SK-MEL-5 (cell line): ENCODE measurements at places on chromosomes 6 and 20. TPM values are rescaled to one million over a fixed set of nuclear protein-coding genes. Genes with fewer than 3 reads are reported as not detected.

GRCh38 chr6:16397623-16398022 lies 159.2 kb downstream of the GMPR start:
- no peak for DNase-seq

DNA sequence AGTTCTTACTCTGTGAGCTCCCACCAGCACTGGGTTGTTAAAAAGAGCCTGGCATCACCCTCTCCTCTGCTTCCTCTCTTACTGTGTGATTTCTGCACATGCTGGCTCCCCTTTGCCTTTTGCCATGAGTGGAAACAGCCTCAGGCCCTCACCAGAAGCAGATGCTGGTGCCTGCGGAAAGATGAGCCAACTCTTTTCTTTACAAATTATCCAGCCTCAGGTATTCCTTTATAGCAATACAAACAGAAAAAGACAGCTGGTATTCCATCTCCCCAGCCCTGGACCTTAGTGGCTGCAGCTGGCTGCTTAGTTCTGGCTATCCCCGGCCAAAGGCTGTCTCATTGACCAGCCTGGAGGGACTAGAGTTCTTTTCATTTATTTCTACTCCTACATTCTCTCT lies 129.1 kb downstream of the IMPG1 start:
- no peak for DNase-seq

- DNase-seq = no peak
Observed at GRCh38 chr20:24685736-24686135, 216.3 kb downstream of the SYNDIG1 start.

- DNase-seq = no peak
Observed at GRCh38 chr20:41224281-41224680, 86.9 kb downstream of the PLCG1 start.

- DNase-seq = no peak
Observed at GRCh38 chr20:39538317-39538716, 576.2 kb downstream of the DHX35 start.

DNA sequence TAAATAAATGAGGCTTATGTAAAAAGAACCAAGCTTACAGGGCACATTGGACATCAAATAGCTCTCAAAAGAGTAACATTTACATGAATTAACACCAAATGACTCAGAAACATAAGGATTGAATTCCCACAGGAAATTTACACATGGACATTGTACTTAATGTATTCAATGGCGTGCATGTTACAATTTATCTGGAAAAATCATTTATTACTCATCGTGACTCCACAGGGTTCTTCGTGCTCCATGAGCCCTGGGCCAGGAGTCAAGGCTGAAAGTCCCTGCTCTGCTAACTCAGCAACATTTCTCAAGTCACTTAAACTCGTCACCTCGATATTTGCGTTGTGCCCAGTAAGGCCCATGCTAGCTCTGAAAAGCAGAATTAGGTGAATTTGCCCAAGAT lies 158.5 kb downstream of the PHACTR1 start:
- no peak for DNase-seq

DNA sequence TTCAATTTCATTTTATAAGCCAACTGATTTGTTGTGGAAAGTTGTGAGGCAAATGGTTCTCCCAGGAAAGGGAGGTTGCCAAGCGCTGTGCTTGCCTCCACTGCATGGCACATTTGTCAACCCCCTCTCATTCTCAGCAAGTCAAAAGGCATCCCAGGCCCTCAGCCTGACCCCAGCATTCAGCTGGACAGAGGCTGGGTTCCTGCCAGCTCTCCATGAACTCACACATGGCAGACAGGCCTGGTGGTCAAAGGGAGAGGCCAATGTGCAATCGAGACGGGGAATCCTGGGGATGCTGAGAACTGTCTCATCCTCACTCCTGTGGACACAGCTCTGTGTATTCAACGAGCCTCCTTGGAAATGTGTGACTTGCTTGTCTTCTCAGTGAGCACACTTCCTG lies 106.0 kb upstream of the CDH4 start:
- DNase-seq = no peak

DNA sequence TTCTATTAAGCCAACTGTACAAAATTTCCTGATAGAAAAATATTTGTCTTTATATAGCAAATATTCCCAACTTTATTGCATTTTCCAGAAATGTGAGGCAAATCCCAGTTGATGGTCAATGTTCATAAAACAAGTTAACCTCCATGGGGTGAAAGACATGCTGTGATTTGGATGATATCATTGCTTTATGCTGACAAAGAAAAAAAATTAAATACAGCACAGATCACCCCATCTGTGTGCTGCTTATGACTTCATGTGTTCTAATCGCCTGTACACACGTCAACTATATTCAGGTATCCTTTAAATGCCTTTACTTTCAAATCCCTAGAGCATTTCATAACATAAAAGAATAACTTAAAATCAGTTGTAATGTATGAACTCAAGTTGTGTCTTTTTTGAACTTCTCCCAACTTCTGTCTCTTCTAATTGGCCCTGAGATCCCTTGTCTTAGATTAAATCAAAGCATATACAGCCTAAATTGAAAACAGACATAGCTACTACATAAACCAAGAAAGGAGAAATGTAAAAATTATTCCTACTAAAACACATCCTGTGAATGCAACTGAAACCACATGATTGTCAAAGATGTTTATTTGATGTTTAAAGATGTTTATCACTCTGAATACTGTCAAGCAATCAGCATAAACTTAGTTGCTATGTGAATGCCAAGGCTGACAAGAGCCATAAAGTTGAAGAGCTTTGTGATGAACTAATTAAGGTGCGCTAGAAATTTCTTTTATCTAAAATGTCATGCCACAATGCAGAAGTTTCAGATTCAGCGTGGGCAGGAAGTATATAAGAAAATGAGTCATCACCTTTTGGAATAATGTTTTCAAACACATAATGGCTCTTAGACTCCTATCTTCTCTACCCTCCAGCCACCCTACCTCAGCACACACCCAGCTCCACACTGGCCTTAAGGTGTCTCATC lies 68.7 kb downstream of the FILIP1 start:
- no peak for DNase-seq

DNA sequence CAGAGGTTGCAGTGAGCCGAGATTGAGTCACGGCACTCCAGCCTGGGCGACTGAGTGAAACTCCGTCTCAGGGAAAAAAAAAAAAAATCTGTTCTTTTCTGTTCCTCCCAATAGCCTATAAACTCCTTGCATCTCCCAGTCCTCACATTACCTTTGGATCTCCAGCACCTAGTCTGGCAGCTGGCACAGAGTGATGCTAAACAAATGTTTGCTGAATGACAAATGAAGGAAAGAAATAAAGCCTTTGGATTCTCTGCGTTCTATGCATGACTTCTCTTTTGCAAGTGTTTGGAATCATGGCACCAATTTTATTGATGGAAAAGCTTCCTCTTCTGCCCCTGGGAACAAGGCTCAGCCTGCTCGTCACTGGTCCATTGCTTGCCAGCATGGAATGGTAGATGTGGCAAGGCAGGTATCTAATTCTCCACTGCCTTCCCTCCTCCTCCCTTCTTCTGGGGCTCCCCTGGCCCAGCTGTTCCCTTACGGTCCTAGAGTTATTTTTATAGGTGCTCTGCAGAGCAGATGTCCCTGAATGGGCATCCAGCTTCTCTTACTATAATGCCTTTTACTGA lies 53.6 kb upstream of the FYN start:
- DNase-seq = no peak

DNA sequence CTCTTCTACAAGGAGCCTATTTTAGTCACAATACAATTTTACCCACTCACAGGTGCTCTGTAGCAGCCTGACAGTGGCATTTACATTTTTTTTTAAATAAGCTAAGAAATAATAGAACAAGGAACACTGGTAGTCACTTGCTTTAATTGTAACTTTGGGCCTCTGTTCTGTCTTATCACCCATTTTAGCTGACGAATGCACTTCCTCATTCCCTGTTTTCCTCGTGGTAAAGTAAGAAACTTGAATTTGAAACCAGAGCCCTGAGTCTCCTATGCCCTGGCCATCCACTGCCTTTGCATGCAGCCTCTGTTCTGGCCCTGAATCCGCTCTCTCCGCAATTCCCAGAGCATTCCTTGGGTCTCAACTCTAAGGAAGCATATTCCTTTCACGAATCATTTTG lies 550.6 kb downstream of the PTPRT start:
- no peak for DNase-seq

- no peak for DNase-seq
Observed at GRCh38 chr20:47454298-47455132, 47.2 kb upstream of the NCOA3 start.

- peak; percentile 60 for DNase-seq
Observed at GRCh38 chr6:127641905-127642304, 64.9 kb downstream of the C6orf58 start.

- DNase-seq = no peak
Observed at GRCh38 chr20:46034039-46034438, 5.0 kb downstream of the SLC12A5 start.

DNA sequence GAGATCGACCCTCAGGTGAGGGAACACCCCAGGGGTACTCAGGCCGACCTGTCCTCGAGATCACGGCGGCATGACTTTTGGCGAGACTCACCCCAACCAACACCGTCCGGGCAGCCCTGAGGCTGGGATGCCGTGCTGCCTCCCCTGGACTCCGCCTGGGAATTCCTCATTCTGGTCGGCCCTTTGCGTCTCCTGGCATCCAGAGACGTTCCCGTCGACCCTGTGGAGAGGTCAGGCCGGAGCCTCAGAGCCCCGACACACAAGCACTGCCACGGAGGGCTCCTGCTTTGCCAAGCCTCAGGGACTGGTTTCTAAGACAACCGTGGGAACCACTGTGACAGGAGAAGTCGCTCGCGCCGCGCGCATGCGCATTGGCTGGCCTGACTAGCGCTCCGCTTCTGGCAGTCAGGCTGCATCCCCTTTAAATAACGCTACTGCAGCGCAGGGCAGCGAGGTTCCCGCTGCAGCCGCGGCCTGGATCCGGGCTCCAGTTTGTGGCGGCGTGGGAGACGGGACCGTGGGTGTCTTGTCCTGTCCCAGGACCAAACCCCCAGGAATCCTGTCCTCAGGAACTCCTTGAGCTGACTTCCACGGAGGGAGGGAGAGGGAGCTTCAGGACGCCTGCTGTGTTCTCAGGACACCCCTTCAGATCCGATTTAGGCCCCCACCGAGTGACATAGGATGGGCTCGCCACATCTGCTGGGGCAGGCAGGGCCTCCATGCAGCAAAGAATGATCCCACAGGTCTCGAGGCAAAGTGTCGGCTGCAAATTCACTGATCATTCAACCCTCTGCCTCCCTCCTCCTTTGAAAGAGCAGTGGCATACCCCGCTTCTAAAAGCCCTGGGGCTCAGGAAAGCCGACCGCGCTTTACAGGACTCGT lies 163.2 kb upstream of the ZNF337 start:
- DNase-seq = peak; percentile 77

DNA sequence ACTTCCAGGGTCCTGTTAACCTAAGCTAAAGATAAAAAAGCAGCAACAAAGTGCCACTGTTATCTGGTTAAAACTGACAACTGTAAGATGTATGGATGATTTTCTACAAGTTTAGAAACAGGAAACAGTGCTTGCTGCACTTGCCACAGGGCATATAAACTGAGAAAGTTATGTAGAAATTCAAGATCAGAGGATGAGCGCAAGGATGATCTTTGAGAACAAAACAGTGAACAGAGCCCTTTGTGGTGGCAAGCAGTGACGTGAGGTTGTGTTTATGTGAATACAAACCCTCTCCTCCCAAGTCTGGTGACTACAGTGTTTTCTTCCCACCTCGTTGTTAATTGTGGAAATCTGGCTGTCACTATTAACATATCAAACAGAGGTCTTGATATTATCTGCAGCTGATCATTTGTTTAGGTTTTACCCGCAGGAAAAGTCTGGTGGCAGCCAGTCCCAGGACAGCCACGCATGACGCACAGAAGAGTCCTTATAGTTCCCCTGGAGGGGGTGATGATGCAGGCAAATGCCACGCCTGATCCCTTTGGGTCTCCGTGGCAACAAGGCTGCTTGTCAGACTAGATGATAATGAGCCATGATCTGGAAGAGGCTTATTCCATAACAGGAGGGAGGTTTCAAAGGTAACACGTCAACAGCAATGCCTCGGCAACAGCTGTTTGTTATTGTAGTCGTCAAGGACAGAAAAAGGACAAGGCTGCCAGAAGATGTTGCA lies 43.1 kb upstream of the TNFAIP3 start:
- peak; percentile 100 for DNase-seq

GRCh38 chr6:75144386-75144785 lies 61.5 kb downstream of the COL12A1 start:
- no peak for DNase-seq

DNA sequence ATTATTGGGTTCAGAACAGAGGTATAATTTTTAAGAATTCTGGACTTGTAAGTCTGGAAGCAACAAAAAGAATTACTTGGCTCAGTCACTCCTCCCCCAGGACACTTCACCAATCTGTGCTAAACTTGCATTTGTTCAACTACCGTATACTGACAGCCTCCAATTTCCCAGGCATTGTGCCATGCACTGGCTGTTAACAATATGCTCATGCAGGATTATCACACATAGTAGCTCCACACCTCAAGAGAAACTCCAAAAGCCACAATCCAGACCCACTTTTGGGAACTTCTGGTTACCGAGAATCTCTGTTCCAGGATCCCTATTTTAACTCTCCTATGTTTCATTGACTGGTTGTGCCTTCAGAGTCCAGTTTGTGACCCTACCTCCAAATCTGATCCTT lies 7.7 kb downstream of the ADGRF1 start:
- no peak for DNase-seq

DNA sequence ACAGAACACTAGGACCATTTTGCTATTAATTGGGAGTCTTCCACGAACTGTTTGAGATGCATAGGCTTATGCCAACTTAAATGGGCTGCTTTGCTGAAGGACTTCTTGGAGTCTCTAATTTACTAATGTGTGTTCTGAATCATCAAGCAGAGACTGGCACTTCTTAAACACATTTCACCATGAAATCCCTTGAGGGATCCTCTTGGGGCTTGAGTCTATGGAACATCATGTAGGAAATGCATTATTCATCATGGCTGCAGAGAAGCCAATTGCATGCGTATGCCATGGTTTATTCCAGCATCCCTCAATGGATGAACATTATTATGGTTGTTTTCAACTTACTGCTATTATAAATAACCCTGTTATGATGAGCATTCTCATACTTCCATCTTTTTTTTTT lies 73.4 kb downstream of the FGD2 start:
- DNase-seq = no peak

- DNase-seq = no peak
Observed at GRCh38 chr6:125224231-125224861, 70.8 kb downstream of the TPD52L1 start.

DNA sequence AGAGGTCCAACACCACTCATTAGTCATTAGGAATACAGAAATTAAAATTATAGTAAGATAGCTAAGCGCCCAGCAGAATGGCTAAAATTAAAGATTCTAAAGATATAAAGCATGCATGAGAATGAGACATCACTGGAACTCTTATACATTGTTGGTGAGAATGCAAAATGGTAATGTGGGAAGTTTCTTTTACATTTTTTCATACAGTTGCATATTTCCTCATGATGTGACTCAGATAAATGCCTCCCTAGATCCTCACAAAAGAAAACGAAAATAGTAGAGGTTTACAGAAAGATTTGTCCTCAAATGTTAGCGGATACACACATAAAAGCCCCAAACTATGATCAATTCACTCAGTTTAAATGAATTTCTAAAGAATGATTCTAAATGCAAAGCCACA lies 633.7 kb upstream of the GJE1 start:
- no peak for DNase-seq

FAM184A gene
- 4.1 and 4.7 TPM in 2 replicates for total RNA-seq

FAM209B gene
- total RNA-seq = not detected in 2 replicates

C6orf52 gene
- total RNA-seq = 0.63 and 0.85 TPM in 2 replicates

OR2H2 gene
- not detected in 2 replicates for total RNA-seq

TREML1 gene
- total RNA-seq = not detected in 2 replicates

OR12D3 gene
- total RNA-seq = not detected in 2 replicates

SPTLC3 gene
- 1.7 and 2.0 TPM in 2 replicates for total RNA-seq

NKAIN4 gene
- total RNA-seq = not detected in 2 replicates

OPN5 gene
- total RNA-seq = not detected in 2 replicates
